Trophoblast cell (in vitro differentiated cells and primary cell): ENCODE measurements at places on chromosomes 4 and X.

DNA sequence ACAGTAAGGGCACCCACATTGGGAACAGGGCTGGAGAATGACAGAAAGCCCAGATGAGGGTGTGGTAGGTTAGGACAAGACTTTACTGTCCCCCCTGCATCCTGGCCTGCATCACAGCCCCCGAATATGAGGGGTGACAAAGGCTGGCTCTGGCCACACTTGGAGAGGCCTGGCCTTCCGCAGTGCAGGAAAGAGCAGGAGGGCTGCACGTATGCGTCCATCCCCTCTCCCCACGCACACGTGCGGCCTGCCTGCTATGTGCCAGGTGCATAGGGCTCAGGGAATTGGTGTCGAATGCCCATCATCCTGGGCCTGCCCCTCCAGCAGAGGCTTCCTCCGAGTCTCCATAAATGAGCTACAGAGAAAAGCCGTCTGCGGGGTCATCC is 80.5 kb downstream of the ABLIM2 start:
- DNase-seq, result no peak

GRCh38 chr4:61522312-61522711 is 322.2 kb downstream of the ADGRL3 start:
- DNase-seq, result no peak

DNA sequence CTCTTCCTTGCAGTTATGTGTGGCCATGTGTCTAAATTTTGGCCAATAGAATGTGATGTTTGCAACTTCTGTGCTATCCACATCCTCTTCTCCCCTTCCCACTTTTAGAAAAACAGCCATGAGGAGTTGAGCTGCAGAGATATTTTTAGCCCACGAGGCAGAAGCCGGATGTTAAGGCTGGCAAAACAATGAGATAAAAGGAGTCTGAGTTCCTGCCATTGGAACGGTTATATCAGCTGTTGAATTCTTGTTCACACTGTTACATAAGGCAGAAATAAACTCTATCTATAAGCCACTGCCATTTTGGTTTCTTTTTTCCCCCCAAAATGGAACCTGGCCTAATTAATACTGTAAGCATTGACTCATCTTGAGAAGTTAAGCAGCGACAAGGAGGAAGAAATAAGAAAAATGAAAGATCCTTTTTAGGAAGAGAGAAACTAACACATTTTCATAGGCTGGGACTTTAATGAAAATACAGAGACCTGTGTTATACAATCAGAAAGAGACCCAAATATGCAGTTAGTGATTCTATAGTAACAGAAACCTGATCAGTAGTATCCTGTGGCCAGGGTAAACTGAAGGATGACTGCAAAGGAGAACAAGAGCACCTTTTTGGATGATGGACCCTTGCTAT is 200.5 kb downstream of the INPP4B start:
- no peak for DNase-seq

DNA sequence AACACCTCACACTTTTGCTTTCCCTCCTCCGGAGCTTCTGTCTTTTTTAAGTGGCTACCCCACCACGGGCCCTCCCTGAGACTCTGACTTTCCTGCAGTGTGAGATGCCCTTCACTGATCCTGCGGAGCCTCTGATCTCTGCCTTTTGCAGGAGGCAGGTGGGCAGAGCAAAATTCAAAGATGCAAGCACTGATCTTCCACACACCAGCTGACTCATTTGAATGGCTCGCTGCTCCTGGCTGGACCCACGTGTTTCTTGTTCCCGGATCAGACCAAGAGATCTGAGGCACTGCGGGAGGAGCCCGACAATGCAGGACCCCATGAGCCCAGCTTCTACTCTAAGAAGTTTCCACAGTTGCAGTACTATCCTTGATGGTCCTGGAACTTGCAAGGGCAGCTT is 1607.9 kb upstream of the TENM3 start:
- no peak for DNase-seq

GRCh38 chr4:81038636-81039350 is 8.3 kb downstream of the BMP3 start:
- DNase-seq, result peak; percentile 43

DNA sequence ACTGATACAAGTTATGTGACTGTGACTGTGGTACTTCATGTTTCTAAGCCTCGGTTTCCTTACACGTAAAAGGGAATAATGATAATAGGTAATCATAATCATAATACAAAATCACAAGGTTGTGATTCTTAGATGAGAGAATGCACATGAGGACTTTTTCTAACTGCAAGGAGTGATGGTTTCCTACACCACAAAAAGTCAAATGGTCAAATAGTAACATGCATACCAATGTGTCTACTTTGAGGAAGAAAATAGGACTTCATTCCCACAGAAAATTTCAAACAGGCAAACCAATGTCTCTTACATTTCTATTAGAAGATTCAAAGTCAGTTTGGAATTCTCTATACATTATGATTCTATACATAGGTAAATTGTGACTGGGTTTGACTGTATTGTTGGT is 368.7 kb upstream of the FTHL17 start:
- DNase-seq, result no peak

DNA sequence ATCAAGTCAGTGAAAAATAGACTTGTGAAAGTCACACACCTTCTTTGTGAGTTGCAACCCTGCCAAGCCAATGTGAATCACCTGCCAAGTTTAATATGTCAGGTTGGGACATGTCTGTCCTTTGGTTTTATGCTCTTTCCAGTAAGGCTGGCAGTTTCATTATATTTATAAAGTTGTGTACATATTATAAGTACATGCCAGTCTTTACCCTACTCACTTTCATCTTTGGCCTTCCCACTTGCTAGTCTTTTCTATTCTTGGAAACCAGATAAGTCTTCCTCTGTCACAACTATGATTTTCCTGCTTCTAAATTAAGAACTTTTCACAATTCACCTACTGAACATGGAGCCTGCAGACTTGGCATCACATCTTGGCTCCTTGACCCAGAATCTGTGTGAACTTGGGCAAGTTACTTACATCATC is 680.7 kb upstream of the BOD1L1 start:
- DNase-seq, result no peak

DNA sequence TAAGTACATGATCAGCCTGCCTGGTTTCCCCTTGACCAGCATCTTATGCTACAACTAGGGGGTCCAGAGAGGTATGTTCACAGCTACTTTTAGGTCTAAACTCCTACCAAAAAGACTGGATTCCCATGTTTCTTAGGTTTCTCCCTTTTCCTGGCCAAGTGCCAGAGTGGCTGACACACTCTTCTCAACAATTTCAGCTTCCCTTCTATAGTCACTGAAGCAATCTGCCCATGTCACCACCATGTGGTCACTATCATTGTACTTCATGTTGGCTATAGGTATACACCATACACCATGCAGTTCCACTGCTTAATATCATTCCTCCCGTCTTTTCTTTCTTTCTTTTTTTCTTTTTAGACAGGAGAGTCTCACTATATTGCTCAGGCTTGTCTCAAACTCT is 66.9 kb downstream of the KLHL13 start:
- DNase-seq, result no peak

DNA sequence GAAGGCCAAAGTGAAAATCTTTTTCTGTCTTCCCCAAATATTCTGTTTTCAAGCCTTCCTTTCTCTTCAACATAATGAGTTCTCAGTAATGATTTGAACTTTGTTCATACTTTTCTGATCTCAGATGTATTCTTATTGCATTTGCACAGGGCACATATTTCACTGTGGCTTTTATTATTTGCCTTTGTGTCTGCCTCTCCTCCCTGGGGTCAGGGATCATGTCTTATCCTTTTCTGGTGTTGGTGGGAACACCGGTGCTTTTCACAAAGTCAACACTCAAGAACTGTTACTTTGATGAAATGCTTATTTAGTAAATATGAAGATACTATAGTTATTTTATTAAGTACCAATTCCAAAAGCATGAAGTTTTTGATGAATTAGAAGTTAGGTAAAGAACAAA is 143.8 kb downstream of the FRAS1 start:
- no peak for DNase-seq

- no peak for DNase-seq
Measured at GRCh38 chr4:826508-827208, 729 bp upstream of the CPLX1 start.

- no peak for DNase-seq
Measured at GRCh38 chr4:27084685-27085361, 224.2 kb downstream of the STIM2 start.

DNA sequence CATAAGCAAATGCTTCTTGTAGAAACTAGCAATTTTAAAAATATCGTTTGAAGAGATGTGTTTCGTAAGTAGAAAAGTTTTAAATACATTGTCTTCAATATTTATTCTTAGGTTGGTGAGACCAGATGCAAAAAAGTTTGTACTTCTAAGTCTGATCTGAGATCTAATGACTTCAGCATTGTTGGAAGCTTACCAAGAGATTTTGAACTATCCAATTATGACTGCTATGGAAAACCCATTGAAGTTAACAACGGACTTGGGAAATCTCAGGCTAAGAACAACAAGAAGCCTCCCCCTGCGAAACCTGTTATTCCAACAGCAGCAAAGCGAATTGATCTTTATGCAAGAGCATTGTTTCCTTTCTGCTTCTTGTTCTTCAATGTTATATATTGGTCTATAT is 50.2 kb upstream of the GRIA2 start:
- no peak for DNase-seq

GRCh38 chr4:75034523-75034922 is 101.6 kb downstream of the PARM1 start:
- no peak for DNase-seq

DNA sequence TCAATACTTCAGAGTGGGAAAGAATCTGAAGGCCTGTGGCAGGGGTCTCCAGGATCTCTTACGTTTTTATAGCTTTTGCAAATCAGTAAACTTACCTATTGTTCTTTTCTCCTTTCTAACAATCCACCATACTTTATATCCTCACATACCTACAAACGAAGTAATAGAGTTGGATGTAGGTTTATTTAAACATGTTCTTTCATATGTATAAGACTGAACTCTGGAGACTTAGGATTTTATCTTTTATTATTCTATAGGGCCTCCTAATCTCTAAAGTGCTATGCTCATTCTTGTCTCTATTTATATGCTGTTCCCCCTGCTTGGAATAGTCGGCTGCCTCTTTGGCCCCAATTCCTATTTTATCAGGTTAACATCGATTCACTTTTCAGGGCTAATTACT is 43.8 kb upstream of the NUDT6 start:
- no peak for DNase-seq

DNA sequence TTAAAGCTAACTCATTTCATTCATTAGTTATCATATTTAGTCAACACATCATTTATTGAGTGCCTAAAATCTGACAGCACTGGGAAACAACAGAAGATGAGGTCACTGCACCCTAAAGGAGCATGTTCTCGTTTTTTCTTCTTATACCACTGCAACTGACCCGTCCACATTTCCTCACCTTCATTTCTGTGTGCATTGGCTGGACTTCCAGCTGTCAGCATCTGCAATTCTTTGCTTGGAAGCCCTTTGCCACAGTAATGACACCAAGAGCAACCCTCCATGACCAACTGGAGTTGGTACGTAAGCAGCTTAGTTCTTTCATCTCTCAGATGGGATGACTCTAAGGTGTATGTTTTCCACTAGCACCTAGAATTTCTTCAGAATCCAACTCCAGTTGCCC is 13.2 kb downstream of the SHROOM3 start:
- DNase-seq, result no peak

- DNase-seq, result peak; percentile 6
Measured at GRCh38 chr4:128686032-128686465, 123.5 kb upstream of the JADE1 start.

- no peak for DNase-seq
Measured at GRCh38 chr4:176758731-176759130, 34.0 kb downstream of the VEGFC start.

GRCh38 chr4:168847771-168848502 is 162.1 kb downstream of the CBR4 start:
- DNase-seq, result no peak

DNA sequence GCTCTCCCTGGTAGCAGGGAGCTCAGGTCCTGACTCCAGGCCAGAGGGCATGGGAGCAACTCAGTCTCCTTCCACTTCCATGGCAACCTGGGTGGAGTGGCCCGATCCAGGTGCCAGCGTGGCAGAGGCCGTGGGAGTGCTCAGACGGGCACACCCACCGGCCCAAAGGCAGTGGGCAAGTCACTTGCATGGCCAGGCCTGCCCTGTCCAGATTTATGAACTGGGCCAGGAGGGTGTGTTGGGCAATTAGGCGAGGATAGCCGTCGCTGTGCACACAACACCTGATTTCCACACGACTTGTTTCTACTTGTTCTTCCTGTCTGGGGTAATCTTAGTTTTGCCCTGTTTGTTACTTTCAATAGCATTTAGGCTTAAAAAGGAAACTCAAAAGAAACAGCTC is 55.5 kb upstream of the NYX start:
- no peak for DNase-seq

- no peak for DNase-seq
Measured at GRCh38 chr4:81512001-81512756, 40.5 kb upstream of the RASGEF1B start.

- DNase-seq, result no peak
Measured at GRCh38 chr4:25343671-25344070, 31.1 kb downstream of the ZCCHC4 start.

GRCh38 chr4:11503166-11503565 is 74.5 kb upstream of the HS3ST1 start:
- DNase-seq, result no peak

DNA sequence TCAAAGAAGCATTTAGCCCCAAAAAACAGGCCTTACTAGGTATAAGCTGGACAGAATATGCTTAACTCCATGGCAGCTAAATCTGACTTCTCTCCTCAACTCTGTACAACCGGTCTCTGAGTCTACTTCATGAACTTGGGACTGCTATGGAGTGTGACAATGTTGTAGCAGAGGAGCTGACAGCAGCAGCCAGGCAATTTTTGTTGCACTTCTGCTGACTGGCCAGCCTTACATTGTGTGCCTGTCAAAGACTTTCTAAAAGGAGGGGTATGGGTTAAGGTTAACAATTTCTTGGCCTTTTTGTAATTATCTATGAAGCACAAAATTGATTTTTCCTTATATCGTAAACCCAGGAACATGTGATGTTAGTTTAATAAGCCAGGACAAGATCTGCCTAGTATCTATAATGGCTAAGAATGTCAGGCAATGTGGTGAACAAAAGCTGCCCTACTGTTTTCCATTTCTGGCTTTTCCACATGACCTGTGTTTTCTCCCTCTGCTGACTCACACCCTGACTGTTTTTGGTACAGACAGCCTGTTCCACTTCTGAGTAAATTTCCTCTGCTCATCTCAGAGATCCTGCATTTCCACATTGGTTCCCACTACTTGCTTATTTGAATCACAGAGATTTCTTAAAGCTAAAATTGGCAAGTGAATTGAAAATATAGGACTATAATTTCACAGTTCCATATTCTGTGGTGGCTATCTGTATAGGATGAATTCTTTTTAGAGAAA is 9.3 kb downstream of the NOX1 start:
- DNase-seq, result no peak
